Stimulated activated CD4-positive, alpha-beta T cell treated with anti-CD3 and anti-CD28 coated beads, Interleukin-15, amount 100 ng/mL, for 24 hours (primary cell): ENCODE measurements at places on chromosomes 5 and 9.

GRCh38 chr5:45691656-45692055, 4.5 kb downstream of the HCN1 start:
- DNase-seq, result no peak

DNA sequence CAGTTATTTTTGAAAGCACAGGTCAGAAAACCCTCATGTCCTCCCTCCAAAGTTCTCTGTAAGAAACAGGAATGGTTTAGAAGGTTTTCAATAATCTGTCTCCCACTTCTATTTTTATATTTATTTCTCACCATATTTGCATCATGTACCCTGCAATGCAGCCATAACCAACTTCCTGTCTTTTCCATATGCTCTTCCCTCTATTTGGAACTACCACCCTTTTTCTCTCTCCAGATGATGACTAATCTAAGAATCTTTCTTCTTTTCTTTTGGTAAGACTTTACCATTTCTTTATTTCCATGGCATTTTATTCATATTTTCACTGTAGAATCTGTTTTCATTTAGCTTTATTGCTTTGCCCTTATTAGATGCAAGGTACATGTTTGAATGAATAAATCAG, 33.9 kb downstream of the MAN2A1 start:
- no peak for DNase-seq

- no peak for DNase-seq
These were observed 284.7 kb upstream of the MAP3K1 start for GRCh38 chr5:56530626-56531138.

- no peak for DNase-seq
These were observed 12.4 kb downstream of the ZNF474 start for GRCh38 chr5:122141751-122142150.

GRCh38 chr5:96703384-96703920, 41.3 kb downstream of the CAST start:
- DNase-seq, result peak; percentile 75

DNA sequence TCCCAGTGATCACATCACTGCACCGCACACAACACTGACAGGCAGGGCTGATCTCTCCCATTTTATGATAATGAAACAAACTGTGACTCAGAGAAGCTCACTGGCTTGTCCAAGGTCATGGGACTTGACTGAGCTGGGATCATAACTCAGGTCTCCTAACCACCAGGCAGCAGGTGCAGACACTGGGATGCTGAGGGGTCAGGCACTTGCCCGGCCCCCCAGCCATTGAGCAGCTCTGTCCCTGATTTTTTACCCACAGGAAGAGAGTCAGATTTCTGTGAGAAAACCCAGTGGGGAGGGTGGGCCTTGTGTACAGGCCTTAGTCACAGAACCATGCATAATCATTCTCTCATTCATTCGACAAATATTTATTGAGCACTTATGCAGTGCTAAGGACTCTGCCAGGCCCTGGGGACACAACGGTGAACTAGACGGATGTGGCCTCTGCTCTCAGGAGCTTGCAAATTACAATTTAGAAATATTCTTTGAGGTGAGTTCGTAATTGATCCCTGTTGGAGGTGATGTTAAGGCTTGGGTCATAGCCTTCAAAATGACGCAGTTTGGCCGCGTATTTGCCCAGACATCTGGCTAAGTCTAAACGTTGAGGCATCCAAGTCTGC, 54.5 kb upstream of the TGFBR1 start:
- no peak for DNase-seq

- no peak for DNase-seq
These were observed 102.6 kb downstream of the ESM1 start for GRCh38 chr5:54882841-54883240.

DNA sequence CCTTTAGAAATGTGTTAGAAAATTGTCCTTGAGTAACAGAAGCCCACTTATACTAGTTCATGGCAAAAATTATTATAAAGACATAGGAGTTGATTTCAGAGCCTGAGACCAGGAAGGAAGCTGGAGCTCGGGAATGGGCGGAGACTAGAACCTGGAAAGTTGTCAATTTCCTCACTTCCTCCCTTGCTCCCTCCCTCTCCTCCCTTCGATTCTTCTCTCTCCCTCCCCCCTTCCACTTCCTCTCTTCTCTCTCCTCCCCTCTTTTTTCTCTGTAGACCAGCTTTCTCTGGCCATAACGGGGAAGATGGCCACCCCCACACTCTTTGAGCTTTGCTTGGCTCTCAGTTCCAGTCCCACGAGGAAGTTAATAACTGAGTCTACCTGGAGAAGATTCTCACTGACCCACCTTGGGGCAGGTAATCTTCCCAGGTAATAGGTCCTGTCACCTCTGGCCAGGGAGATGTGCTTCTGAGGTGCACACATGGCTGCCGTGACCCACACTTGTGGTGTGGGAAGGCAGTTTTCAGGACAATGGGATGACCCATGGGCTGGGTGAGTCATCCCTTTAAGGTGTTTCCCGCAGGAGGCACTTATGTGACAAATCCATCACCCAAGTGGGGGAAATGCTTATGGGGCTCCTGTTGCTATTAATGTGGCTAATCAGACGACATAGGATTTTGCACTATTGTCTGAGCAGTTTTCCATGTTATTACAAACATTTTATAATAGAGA, 78.7 kb downstream of the HSPA4 start:
- no peak for DNase-seq

DNA sequence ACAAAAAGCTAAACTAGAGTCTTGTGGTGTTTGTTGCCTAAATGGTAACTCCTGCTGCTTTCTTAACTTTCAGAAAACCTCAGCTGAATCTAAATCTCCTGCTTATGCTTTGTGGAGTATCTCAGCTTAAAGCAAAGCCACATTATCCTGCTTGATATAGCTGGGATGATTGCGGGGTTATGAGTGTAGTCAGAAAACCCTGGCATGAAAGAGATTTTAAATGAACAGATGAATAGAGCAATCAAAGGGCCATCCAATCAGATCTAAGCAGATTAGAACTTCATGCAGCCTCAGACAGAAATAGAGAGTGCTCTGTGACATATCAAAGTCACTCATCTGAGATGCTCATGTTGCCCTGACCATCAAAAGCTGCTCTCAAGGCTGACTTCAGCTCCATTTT, 305.5 kb downstream of the DMRT2 start:
- no peak for DNase-seq

- DNase-seq, result no peak
These were observed 181.5 kb upstream of the RAI14 start for GRCh38 chr5:34474573-34475021.

DNA sequence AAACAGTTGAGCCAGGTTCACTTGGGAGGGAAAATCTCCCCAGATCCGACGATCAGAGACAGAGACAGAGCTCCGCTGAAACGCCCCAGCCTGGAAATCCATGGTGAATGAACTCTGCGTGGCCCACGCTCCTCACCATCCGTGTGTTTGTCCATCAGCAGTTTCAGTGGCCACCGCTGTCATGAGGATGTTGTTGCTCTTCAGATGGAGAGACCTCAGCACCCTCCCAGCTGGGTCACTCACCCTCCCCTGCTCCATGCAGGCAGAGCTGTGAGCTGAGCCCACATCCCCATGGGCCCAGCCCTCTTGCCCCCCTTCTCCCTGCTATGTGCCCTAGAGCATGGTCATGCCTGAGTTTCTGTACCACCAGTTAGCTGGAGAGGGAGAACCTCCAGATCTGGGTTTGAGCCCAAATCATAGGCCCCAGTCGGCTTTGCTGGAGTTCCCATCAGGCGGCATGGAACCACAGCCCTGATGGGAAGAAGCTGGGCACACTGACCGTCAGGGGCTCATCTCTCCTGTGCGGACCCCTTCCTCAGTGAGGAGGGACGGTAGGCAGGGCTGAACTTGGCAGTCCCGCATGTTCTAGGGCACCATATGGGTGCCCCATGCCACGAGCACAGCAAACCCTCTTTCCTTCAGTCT, 154.4 kb upstream of the COL5A1 start:
- DNase-seq, result no peak

GRCh38 chr5:143197260-143197656, 206.2 kb downstream of the NR3C1 start:
- DNase-seq, result no peak

- no peak for DNase-seq
These were observed 189.0 kb downstream of the SEC61B start for GRCh38 chr9:99411068-99411467.

DNA sequence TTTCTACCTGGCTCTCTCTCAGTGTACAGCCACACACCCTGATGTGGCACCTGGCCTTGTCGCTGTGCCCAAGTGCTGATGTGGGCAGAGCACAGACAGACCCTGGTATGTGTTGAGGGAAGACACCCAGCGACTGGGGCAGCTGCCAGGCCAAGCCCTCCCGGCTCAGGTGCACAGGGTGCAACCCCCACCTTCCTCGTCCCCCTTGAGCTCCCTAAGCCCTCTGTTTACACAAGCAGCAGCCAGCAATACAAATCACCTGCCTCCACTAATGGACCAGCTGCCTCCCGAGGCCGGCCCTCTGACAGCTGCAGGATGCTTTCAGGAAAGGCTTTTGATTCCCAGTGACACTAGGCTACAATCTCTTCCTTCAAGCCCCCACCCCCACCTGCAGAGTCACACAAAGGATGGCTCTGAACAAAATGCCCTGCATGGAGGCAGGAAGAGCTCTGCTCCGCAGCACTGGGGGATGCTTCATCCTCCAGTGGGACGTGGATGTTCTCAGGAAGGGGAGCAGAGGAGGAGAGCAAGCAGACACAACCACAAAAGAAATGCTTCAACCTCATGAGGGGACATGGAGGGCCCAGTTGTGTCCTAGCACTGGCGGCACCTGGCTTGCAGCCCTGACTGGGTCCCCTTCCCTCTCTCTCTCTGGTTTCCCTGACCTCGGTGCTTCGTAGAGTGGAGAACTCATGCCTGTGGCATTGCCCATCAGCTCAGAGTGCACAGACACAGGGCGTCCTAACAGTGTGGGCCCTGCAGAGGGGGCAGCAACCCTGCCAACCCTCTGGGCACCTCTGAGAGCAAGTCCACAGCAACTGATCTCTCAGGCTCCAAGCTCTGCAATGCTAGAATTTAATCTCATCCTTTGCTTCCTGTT, 140.8 kb downstream of the BARX1 start:
- DNase-seq, result no peak

- no peak for DNase-seq
These were observed 21.0 kb upstream of the TAF11L2 start for GRCh38 chr5:17477043-17477442.

- no peak for DNase-seq
These were observed 291.2 kb upstream of the DMRT1 start for GRCh38 chr9:550333-550732.

DNA sequence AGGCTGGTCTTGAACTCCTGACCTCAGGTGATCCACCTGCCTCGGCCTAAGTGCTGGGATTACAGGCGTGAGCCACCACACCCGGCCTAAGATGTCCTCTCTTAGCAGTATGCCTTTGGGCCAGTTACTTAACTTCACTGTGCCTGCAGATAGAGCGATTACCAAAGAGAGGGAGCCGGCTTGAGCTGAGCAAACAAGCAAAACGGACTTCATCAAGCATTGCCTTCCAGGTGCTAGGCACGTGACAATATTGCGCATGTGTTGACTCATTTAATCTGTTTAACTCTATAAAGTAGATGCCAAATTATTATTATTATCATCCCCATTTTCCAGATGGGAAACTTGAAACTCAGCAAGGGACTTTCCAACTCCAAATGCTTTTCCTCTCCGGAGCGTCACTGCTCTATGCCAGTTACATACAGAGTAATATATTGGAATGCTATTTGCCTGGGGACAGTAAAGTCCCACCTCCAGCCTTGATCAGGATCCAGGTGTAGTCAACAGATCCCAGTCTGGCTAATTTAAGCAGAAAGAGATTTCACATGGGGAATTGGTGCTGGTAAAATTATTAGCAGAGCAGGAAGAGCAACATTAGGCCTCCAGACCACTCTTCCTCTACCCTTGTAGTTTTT, 5.6 kb upstream of the C9orf152 start:
- DNase-seq, result no peak

DNA sequence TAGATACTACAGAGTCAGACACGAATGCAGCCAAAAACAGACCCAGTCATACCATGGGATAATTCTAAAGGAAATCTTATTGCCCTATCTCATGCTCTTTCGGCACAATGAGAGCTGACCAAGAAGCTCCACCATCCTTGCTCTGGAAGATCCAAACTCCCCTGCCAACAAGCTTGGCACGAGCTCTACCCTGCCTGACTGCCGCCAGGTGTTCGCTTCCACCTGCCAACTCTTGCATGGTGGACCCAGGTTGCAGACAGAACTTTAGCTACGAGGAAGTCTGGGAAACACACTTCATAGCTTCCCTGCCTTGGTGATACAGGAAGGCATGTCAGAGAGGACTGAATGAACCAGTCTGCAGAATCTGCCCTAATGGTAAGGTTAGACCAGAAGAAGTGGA, 355.0 kb downstream of the DRD1 start:
- DNase-seq, result no peak
